ENCODE measurements at places on chromosomes 3 and 15. TPM values are rescaled to one million over a fixed set of nuclear protein-coding genes. Genes with fewer than 3 reads are reported as not detected.

NTRK3 gene
- 0.29 TPM for total RNA-seq

ZNF385D gene
- total RNA-seq = not detected

AHSG gene
- not detected for total RNA-seq

GOLGA8S gene
- 0.07 TPM for total RNA-seq

SV2B gene
- total RNA-seq = not detected

IL20RB gene
- 0.71 TPM for total RNA-seq

RBMS3 gene
- total RNA-seq = 0.33 TPM

CCDC66 gene
- total RNA-seq = 35.7 TPM

SSUH2 gene
- total RNA-seq = not detected

DNA sequence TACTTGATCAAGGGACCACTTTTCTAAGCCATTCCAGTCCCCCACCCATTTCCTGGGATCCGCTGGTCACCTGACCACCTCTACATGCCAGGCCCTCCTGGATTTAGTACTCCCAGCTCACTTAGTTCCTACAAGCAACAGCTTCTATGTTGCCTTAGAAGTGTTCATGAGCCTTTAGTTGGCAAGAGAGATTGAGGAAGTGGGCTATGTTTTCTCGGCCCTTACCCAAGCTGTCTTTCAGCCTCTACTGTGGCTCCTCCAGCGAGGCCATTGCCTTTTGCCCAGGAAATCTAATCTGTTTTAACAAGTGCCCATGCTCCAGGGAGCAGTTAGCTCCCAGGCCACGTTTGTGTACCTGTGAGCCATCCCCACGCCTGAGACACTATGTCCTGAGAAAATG, 4.5 kb upstream of the PRKAR2A start:
- DNase-seq = no peak
- peaks cover 9% of the 10 kb centered on the region for H3K36me3 ChIP-seq
- no peak overlapping the region for H3K4me3 ChIP-seq
- no peak overlapping the region for H3K27ac ChIP-seq
- H3K27me3 ChIP-seq = no peaks in the 10 kb centered on the region

DNA sequence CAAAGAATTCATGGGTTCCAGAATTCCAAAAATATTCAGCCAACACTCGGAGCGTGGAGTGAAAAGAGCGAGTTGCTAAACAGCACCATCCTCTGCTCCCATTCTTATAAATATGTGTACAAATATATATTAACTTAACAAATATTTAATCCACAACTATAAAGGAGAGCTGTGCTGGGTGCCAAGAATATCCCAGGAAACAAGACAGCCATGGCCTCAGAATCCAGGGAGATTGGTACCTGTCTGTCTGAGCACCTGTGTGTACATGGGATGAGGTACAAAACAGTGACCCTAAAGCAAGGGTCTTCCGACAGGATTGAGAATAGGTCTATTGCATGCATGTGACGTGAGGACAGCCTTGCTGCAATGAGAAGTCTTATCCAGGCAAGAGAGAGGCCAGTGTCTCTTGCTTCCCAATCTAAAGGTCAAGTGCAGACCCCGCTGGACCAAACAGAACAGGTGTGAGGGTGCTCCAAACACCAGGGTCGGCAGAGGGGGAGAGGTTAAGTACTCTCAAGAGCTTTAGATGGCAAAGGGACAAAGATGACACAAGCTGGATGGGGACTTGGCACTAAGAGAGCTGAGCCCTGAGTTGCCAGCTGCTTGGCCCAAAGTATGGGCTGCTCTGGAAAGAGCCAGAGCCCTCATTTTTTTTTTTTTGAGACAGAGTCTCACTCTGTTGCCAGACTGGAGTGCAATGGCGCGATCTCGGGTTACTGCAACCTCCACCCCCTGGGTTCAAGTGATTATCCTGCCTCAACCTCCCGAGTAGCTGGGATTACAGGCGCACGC, 36.2 kb downstream of the HOMER2 start:
- H3K4me1 ChIP-seq = no peaks in the 10 kb centered on the region
- no peaks in the 10 kb centered on the region for H3K36me3 ChIP-seq
- H3K27me3 ChIP-seq = no peaks in the 10 kb centered on the region
- no peak overlapping the region for H3K27ac ChIP-seq
- DNase-seq = no peak

GRCh38 chr3:89250742-89251141, 143.3 kb downstream of the EPHA3 start:
- H3K27me3 ChIP-seq = no peaks in the 10 kb centered on the region
- H3K4me1 ChIP-seq = no peaks in the 10 kb centered on the region
- DNase-seq = no peak
- H3K27ac ChIP-seq = no peak overlapping the region
- no peak overlapping the region for H3K4me3 ChIP-seq
- H3K36me3 ChIP-seq = no peaks in the 10 kb centered on the region

DNA sequence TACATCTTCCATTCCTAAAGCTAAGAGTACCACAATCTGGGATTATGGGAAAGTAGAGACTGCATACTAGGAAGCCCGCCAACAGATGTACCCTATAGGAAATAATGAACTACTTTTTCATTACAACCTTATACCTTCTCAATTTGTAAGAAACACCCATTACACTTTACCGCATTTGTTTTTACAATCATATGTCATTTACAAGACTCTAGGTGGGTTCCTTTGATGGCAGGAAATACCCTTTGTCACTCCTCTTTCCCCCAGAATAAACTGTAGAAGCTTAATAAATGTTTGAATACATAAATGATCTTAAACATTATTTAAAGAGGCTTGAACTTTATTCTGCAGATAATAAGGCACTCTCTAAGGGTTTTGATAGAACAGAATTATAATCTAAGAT, 150.1 kb upstream of the TGFBR2 start:
- H3K4me1 ChIP-seq = no peaks in the 10 kb centered on the region
- no peaks in the 10 kb centered on the region for H3K27me3 ChIP-seq
- H3K27ac ChIP-seq = no peak overlapping the region
- no peak overlapping the region for H3K4me3 ChIP-seq
- H3K36me3 ChIP-seq = no peaks in the 10 kb centered on the region

DNA sequence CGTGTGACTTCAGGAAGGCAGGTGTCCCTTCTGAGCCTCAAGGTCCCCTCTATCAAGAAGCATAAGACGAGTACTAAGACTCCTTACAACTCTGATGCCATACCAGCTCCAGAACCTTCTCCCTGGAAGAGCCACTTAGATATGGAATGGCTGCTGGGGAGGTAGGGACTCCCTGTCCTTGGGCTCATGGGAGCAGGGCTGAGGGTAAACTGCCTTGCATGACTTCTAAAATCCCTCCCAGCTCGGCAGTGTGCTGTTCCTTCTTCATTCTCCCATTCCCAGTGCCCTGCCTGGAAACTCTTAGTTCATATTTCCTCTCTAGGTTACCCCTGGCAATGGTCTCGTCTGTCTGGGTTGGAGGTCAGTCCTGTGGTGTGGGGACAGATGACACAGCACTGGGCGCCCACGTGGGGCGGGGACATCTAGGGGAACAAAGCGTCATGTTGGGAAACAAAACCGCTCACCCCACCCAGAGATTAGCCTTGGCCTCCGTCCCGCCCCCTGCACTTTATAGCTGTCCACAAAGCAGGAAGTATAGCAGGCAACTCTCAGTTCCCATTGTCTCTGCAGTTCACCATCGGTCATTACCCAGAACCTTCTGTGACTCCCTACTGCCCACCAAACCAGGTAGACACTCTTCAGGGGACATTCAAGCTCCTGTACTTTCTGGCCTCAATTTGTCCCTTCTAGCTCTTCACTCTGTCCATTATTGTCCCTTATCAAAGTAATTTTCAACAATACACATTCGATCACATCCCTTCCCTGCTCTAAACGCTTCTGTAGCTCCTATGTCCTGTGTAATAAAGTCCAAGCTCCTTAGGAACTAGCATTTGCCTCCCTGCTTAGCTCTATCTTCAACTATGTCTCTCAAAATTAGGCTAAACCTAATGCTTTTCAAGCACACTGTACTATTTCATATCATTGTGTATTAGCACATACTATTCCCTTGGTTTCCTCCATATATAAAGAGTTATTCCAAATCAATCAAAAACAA, 73.8 kb downstream of the IQSEC1 start:
- DNase-seq = no peak
- H3K36me3 ChIP-seq = peaks cover 13% of the 10 kb centered on the region
- H3K4me3 ChIP-seq = no peak overlapping the region
- peaks cover 62% of the 10 kb centered on the region for H3K4me1 ChIP-seq
- no peaks in the 10 kb centered on the region for H3K27me3 ChIP-seq

- no peaks in the 10 kb centered on the region for H3K4me1 ChIP-seq
- no peaks in the 10 kb centered on the region for H3K36me3 ChIP-seq
- H3K27me3 ChIP-seq = no peaks in the 10 kb centered on the region
- H3K27ac ChIP-seq = no peak overlapping the region
Observed at GRCh38 chr15:95970326-95970725, 360.2 kb upstream of the NR2F2 start.

DNA sequence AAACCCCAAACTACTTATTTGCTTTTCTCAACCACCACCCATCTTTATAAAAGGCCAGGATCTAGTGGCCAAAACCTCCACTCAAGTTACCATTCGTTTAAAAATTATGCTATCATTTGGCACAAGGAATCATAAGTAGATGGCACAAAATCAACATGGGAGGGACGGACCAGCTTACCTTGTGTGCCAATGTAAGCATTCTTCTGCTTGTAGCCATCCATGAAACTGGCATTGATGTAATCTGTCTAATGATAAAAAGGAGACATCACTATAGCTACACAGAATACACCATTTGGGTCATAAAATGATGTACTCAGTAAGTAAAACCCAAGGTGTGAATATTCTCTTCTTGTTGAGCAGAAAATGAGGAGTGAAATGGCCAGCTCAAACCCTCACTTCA, 28.2 kb upstream of the SIN3A start:
- peaks cover 3% of the 10 kb centered on the region for H3K36me3 ChIP-seq
- H3K4me3 ChIP-seq = no peak overlapping the region
- H3K27me3 ChIP-seq = no peaks in the 10 kb centered on the region
- DNase-seq = no peak

Data from CD8-positive, alpha-beta memory T cell (primary cell).